ENCODE measurements at places on chromosomes 16 and 17.

DNA sequence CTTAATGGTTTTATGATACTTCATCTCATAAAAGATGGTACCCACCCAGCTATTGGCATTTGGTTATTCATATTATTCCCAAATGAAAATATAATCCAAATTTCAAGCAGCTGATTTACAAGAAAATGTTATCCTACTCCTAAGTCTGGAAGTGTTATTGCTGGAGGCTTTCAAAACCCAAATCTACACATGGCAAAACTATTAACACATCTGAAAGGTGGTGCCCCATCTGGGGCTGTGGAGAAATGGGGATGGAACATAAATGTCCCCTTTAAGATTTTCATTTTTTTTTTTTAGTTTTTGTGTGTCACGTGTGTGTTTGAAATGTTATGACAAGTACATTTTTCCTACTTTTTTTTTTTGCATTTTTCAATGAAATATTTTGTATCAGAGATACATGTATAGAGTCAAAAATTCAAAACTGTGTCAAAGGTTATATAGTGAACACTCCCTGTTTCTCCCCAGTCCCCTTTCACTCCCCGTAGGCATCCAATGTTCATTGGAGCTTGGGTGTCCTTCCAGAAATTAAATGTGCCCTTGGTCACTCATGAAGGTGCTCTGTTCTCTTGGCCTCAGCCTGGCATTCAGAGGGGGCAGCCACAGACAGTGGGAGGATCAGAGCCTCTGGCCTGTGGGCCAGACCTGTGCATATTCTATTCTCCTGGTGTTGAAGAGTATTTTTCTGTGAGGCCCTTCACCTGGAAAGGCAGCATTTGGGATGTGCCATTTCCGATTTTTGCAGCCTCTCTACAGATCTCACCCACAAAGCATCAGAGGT, 79.1 kb downstream of the CLEC16A start:
- DNase-seq: no peak

DNA sequence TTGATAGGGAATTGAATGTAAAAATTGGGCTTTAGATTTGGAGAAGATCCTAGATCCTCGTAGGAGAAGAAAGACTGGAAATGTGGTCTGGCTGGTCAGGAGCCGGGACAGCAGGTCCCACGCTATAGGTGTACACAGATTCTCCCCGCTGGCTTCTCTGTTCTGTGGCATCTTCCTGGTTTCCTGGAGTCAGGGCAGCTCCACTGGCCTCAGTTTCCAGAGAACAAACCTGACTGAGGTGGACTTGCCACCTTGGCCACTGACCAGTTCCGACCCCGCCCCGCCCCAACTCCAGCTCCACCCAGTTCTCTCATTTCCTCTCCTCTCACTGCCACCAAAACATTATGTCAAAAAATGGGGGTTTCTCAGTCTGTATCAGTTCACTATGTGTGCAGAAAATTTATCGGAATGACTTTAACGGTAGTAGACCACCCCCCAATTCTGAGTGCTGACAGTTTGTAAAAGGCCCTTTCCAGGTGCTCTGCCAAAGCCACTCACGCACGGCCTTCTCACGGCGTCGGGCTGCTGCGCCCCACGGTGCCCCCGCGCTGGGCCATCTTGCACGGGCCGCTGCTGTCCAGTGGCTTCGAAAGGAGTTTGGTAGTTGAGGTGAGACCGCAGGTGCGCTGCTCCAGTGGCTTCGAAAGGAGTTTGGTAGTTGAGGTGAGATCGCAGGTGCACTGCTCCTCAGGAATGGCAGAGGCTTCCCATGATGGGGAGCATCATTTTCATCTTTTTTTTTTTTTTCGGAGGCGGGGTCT, 161.4 kb upstream of the CHMP6 start:
- DNase-seq: no peak

GRCh38 chr17:35069311-35069710, 5.8 kb upstream of the RFFL start:
- DNase-seq: no peak

DNA sequence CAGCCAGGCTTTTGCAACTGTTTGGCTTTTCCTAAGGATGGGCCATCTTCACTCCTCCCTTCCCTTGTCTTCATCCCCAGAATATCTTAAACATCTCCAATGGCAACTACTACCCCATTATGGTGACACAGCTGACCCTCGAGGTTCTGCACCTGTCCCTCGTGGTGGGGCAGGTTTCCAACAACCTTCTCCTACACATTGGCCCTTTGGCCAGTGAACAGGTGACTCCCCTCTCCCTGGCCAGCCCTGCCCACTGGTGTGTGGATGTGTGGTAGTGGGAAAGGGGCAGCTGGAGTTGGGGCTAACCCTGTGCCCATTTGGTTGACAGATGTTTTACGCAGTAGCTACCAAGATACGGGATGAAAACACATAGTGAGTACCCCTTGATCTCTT, 4.7 kb downstream of the TMEM106A start:
- no peak for DNase-seq

DNA sequence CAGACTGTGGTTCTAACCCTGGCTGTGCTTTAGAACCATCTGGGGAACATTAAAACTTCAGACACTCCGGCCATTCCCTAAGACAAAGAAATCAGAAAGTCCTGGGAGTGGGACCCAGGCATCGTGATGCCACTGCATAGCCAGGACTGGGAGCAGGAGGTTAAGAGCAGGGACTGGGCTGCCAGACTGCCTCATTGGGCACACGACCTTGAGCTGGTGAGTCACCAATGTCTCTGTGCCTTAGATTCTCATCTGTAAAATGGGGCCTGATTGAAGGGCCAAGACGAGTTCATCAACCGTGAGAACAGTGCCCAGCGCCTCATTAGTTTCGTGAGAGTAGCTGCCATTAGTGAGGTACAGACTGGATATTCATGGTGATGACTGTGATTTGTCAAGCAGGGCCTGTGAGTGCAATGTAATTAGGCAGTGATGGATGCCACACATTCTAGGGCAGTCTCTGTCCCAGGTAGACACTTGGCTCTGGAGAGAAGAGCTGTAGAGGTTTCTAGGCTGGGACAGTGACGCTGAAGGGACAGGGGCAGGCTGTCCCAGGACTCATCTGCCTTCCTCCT, 196.8 kb downstream of the NTN1 start:
- DNase-seq: no peak

DNA sequence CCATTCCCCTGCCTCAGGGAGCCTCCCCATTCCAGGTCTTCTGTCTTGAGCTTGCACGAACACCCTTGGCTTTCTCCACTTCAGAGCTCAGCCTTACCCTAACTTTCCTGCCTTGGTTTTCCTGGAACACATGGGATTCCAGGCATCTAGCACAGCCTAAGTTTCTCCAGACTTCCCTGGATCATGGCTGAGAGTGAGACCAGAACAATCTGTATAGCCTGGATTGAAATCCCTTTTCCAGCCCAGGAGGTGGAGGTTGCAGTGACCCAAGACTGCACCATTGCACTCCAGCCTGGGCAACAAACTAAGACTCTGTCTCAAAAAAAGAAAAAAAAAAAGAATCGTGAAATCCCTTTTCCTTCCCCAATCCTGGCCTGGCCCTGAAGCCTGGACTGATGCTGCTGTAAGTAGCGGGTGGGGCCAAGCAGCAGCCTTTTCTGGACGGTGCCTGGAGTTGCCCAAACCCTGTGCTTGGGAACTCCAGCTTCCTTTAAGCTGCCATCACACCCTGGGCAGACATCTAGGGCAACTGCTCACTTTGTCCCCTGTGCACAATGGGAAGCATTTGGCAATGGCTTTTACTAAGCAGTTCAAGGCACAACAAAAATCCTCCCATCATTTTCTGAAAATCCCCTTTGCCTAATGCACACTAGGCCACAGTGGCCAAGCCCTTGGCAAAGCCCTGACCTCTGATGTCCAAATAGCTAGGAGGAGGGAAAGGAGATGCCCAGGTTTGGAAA, 12.0 kb upstream of the SLC16A5 start:
- no peak for DNase-seq

DNA sequence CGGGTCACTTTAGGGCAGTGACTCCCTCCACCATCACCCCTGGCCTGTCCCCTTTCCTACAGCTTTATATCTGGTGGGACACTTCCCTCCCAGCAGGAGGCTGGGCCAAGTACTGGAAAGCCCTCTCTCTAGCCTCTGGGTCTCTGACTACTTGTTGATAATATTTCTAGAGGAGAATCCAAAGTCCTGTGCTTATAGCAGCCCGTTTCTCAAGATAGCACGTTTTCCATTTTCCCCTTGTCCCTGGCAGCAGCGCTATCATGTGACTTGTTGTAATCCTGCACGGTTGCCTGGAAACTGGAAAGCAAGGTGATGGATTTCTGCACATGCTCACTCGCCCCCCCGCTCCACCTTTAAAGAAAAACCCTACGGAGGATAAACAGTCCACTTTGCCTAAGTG, 3.3 kb upstream of the AXIN2 start:
- DNase-seq: peak; percentile 39

GRCh38 chr17:34549966-34550365, 29.4 kb upstream of the TMEM132E start:
- no peak for DNase-seq

DNA sequence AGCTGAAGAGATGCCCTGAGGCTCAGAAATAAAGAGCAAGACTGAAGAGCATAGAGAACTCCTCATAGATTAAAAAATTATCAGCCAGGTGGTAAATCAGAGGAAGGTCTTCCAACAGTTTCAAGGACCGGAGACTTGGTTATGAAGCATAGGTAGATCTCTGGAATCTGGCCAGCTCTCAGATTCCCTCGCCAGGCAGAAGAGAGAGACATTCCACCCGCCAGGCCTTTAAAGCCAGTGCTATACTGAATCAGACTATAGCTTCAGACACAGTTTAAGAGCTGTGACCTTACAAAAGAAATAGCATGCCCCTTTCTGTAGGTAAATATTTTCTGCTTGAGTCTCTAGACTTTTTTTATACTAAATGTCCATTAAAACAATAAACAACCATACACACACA, 70.3 kb downstream of the NFATC3 start:
- DNase-seq: no peak

- no peak for DNase-seq
Observed at GRCh38 chr17:80457236-80457856, 19.1 kb downstream of the NPTX1 start.

DNA sequence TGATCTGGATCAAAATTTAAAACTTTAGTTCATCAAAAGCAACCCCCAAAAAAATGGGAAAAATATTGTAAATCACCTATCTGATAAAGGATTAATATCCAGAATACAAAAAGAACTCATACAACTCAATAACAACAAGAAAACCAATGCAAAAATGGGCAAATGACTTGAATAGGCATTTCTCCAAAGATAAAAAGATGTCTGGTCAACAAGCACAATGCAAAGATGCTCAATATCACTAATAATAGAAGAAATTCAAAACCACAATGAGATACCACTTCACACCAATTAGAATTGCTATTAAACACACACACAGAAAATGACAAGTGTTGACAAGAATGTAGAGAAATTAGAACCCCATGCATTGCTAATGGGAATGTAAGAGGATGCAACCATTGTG, 40.4 kb downstream of the UBE2G1 start:
- DNase-seq: no peak

- no peak for DNase-seq
Observed at GRCh38 chr17:75549246-75550138, 24.0 kb downstream of the LLGL2 start.

- no peak for DNase-seq
Observed at GRCh38 chr17:72125742-72126141, 4.9 kb downstream of the SOX9 start.

GRCh38 chr16:79839466-79840341, 239.2 kb upstream of the MAF start:
- DNase-seq: no peak

DNA sequence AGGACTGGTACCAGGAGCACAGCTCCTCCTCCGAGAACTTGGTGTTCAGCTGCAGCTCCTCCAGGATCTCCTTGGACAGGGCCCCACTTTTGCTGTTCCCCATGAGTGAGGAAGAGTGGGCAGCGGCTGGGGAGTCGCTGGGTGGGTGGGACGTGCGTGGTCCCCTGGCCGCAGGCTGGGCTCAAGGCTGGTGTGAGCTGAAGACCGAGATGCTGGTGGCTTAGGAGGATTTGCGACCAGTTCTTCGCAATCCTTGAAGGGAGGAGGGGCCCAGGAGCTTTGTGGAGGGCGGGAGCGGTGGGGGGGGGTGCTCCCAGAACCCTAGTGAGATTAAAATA, at the start of gene RCVRN:
TSS of gene RCVRN (minus strand) at position 194 of the 338 bp plus-strand sequence. CDS start at position 103, 91 bp downstream.
- DNase-seq: no peak

- no peak for DNase-seq
Observed at GRCh38 chr17:51427856-51428255, 167.5 kb downstream of the UTP18 start.

DNA sequence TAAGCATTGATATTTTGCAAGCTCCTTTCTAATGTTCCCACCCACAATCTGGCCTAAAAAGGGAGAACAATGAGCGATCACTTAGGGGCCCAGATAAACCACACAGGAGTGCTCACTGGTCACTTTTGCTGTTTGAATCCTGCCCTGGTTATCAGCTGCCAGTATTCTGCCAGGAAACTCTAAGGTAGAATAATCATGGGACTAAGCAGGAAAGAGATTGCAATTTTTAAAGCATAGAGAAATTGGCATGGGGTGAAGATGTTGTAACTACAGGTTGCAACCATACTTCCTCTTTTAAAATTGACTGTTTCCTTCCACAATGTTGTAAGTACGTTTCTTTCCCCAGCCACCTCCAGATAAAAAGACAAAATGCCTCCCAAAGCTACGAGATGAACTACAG, 251.2 kb upstream of the CDH11 start:
- no peak for DNase-seq

DNA sequence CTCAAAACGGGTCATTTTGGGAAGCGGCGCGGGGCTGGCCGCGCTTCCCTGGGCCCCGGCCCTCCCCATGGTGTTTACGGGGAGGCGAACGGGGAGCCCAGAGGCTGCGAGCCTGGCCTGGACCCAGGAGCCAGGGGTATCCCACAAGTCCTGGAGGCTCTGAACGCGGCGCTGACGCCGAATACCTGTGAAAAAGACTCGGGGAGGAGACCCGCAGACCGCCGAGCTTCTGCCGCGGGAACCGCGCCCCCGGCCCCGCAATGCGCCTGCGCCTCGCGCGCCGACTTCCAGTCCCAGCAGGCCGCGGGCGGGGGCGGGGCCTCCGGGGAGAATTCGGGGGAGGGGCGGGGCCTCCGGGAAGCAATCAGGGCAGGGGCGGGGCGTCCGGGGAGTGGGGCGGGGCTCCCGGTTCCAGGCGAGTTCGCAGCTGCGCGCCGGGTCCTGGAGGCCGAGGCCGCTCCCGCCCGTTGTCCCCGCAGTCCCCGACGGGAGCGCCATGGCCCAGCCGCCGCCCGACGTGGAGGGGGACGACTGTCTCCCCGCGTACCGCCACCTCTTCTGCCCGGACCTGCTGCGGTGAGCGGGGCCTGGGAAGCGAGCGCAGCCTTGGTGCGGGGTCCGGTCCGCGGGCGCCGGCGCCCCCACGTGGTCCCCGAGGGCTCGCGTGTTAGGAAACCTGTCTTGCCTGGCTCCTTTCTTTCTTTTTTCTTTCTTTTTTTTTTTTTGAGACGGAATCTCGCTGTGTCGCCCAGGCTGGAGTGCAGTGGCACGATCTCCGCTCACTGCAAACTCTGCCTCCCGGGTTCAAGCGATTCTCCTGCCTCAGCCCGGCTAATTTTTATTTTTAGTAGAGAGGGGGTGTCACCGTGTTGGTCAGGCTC, at the start of gene DECR2:
TSS of gene DECR2 (plus strand) at position 418 of the 881 bp plus-strand sequence. CDS start at position 497, 79 bp downstream.
- peak; percentile 54 for DNase-seq

Data from NCI-H1417 treated with DMSO at 0.1 percent for 48 hours (cell line).